ENCODE measurements at places on chromosomes 1 and 21.

DNA sequence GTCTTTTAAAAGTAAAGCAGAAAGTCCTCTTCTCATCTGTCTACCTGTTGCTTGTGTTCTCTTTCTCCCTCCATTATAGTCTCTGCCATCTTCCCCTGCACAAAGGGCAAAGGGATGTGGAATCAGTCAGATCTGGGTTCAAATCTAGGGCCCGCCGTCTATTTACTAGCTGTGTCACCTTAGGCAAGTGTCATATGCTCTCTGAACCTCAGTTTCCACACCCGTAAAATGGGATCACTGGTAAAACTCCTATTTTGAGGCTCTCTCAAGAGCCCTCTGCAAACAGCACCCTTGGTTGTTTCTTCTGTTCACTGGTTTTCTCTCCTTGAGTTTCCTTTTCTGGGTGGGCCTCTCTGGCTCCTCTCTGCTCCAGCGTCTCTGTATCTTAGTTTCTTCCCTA lies 2.6 kb upstream of the PTPRU start:
- DNase-seq = no peak

DNA sequence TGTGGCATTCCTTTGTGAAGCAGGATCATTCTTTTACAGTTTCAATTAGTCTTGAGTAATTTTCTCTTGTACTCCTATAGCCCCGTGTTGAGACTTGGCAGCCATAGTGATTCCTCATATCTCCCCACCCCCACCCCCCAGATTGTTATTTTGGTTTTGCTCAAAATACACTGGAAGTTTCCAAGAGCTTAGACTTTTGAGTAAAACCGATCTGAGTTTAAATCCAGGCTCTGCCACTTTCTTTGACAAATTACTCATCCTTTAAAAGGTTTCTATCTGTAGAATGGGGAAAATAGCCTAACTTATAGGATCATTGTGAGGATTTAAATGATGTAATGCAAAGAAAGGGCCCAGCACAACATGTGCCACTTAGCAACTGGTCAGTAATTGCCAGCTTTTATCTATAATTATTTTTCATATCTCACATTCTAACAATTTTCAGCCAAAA lies 53.1 kb upstream of the RC3H1 start:
- DNase-seq = no peak

GRCh38 chr1:33348194-33348593 lies 27.3 kb upstream of the A3GALT2 start:
- no peak for DNase-seq

DNA sequence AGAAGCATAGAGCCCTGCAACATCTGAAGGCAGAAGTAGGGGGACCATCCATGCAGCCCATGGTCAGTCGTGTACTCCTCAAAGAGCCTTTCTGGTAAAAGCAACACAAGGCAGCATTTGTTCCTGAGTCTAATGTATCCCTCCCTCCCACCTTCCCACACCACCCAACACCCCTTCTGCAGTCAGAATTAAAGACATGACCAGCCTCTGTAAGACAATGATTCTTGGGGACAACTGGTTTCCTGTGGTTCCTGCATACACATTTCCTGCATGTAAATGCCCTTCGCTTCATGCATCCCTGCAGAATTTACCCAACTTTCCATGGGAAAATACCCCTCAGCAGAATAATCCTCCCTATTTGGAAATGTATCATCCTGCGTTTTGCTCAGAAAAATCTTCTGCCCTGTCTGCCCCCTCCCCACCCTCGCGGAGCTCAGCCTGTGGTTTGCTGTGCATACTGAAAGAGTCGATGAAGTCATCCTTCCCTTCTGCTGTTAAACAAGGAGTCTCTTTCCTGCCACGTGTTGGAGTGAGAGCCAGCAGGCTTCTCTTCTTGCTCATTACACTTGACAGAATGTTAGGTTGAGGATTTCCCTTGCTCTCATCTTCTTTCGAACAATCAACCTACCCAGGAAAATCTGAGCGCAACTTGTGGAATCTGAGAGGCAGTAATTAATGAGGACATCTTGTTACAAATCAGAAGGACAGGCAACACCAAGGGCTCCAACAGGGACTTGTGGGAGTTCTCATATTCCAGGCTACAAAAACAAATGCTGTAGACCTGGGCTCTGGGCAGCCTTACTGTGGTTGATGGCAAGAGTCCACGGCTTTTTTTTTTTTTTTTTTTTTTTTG lies 4.7 kb downstream of the TNN start:
- no peak for DNase-seq

Data from SW 1271 (cell line).